ENCODE measurements at places on chromosomes 5 and 9. TPM values are rescaled to one million over a fixed set of nuclear protein-coding genes. Genes with fewer than 3 reads are reported as not detected.

DNA sequence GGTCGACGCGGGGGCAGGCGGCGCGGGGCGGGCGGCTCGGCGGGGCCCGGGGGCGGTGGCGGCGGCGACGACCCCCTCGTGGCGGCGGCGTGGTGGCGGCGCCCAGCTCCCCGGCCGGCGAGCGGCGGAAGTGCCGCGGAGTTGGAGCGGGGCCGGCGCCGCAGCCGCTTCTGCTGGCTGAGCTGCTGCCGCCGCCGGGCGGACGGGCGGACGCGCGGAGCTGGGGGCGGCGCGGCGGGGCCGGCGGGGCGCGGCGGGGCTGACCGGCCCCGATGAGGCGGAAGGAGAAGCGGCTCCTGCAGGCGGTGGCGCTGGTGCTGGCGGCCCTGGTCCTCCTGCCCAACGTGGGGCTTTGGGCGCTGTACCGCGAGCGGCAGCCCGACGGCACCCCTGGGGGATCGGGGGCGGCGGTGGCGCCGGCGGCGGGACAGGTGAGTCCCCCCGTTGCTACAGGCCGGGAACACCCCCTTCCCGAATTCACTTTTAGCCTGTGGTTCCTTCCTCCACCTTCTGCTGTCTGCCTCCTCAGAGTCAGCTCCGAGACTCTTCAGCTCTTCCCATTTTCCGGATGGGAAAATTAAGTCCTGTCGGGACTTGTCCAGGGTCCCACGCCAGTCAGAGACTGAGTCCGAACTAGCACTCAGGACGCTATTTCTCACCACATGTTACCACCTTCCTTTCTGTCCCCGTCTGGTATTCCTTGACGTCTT, at the start of gene GALNT10:
Gene GALNT10, plus strand, starts transcription at position 139 of the 710 bp plus-strand sequence. Its CDS starts 134 bp downstream, at position 273.
- DNase-seq, result no peak

DNA sequence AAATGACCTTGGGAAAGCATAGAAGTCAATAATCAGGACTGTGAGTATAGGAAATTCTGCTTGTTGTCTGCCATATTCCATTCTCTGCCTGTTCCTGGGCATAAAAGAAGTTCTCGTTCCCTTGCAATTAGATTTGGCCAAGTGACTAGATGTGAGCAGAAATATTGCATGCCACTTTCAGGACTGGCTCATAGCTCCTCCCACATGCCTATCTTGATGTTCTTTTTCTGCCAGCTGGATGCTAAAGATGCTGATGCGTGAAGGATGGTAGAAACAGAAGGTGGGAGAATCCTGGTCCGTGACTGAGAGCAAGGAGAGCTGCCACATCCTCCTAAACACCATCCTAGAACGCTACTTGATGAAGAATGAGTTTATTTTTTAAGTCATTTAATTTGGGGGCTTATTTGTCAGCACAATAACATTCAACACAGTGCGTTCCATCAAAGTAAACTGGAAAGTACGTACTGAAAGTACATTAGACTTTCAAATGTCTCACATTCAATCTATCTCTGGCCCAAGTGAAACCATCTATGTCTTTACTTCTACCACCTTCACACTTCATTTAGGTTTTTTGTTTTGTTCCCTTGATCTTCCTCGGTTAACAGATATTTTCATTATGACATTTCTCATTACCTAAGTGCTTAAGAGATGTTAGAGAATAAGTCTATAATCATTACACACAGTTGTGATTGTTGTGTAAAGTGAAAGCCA, 648.5 kb downstream of the RAB3C start:
- no peak for DNase-seq

DNA sequence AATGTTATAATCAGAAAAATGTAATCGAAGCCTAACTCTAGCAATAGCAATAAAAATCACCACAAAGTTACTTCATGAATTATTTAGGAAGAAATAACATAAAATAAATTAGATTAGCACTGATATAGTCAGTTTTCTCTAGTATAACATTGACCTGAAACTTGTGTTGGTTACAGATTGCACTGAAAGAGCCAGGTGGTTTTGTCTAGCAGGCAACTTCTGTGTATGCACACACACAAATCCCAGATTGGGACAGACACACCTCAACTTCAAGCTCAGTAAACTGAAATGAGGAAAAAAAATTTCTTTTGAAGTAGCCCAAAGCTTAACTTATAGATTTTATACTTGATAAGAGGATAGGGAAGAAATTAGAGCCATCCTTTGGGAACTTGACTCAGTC, 129.3 kb downstream of the EFNA5 start:
- no peak for DNase-seq

DNA sequence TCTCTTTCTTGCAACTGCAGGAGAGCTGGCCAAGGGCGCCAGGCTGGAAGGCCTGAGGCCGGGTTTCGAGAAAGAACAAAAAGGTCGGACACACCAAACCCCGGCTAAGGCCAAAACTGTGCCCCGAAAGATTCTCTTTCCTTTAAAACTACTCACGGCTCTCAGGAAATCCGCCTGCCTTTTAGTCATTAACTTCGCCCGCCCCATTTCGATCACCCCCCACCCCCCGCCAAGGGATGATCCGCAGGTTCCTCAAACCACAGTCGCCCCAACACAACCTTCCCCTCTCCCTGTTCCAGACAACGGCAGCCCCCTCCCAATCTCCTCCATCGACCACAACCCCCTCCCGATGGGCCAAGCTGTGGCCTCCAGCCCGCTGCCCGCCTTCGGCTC, 536 bp downstream of the FEM1C start:
- DNase-seq, result no peak

- no peak for DNase-seq
Observed at GRCh38 chr5:54969856-54970828, 15.3 kb downstream of the ESM1 start.

GRCh38 chr9:112112519-112112918, 62.6 kb downstream of the SUSD1 start:
- DNase-seq, result no peak

BRINP1 gene
- total RNA-seq, result not detected

ALDH1B1 gene
- total RNA-seq, result 26.3 TPM
